ENCODE measurements at places on chromosomes 1 and 21. TPM values are rescaled to one million over a fixed set of nuclear protein-coding genes. Genes with fewer than 3 reads are reported as not detected.

DNA sequence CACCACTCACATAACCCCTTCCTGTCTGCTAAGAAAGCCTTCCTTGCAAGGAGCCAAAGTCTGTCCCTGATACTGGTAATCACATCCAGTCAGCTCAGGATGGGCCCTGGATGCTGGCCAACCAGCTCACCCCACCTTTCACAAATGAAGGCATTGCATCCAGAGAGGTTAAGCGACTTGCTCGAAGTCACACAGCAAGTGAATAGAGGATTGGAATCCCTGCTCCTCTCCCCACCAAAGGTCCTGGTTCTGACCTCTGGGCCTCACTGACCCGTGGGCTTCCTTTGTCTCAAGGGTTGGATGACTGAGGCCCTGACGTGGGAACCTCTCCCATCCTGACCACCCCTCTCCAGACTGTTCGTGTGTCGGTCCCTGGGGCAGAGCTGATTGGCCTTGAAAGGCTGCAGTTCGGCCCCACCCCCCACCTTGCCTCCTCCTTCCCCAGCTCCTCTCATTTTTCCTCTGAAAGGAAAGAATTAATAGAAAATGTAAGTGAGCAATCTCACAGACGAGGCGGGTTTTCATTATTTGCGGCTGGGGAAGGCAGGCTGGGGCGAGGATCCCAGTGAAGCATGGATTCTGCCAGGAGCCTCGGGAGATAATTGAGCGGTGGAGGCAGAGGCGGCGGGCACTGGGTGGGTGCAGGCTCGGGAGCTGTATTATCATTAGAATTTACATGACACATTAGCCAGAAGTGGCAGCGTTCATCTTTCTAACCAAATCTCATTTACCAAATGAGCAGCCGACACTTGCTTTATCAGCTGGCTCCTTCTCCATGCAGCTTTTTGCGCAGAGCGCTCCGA lies 101.5 kb upstream of the CSF3R start:
- no peak overlapping the region for H3K27ac ChIP-seq
- no peak overlapping the region for H3K4me3 ChIP-seq
- no peaks in the 10 kb centered on the region for H3K27me3 ChIP-seq
- no peaks in the 10 kb centered on the region for H3K4me1 ChIP-seq

Gene ARHGAP30
- total RNA-seq, result 16.4 TPM

Gene TTC39A
- total RNA-seq, result 4.0 TPM

Gene TP73
- total RNA-seq, result not detected

Gene LHX8
- not detected for total RNA-seq

DNA sequence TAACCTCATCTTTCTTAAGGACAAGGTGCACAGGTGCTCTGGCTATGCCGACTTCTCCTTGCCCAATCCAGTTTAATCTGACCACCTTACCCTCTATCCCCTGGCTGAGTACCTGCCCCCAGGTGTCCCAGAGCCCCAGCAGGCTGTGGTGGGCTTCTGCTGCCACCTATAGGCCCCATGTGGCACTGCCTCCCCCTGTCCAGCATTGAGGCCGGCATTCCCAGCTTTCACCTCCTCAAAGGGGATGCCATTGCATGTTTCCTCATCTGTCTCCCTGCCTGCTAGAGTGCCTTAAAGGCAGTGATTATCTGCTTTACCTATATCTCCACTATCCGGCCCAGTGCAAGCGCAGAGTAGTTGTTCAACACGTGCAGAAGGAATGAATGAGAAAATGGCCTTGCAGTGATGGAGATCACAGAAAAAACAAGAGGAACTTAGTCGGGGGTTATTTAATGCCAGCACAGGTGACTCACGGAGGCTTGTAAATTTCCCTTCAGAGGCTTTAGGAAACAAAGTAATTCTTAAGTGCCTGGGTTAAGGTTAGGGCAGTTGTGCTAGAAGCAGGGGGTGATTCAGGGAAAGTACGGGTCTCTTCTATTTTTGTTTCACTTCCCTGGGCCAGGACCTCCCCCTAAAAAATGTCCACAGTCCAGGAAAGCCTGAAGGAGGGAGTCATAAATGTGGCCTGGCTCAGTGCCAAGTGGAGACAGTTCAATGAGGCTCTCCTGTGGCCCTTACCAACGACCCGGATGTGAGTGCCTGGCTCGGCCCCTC lies 131.8 kb upstream of the NGF start:
- no peaks in the 10 kb centered on the region for H3K36me3 ChIP-seq
- no peak for DNase-seq
- no peaks in the 10 kb centered on the region for H3K27me3 ChIP-seq
- H3K4me1 ChIP-seq, result no peaks in the 10 kb centered on the region
- no peak overlapping the region for H3K4me3 ChIP-seq

Gene TBX15
- 1.5 TPM for total RNA-seq

Gene KLHL12
- 18.5 TPM for total RNA-seq

DNA sequence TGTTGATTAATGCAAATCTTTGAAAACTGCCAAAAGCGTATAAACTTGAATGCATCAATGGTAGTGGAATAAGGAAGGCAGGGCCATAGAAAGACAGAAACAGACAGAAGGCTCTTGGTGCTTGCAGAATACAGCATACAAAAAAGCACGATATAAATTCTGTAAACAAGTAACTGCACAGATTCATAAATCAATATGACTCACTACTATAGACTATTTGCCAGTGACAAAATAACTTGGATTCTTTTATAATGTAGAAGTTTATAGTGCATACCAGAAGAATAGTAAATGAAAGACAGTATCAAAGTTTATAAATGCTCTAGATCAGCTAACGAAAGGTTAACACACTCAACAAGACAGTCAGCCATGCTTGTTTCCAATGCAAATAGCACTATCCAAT lies 349.6 kb downstream of the PTBP2 start:
- H3K27me3 ChIP-seq, result no peaks in the 10 kb centered on the region
- no peaks in the 10 kb centered on the region for H3K4me1 ChIP-seq
- no peak overlapping the region for H3K27ac ChIP-seq
- H3K36me3 ChIP-seq, result no peaks in the 10 kb centered on the region
- H3K4me3 ChIP-seq, result no peak overlapping the region

- H3K4me1 ChIP-seq, result no peaks in the 10 kb centered on the region
- H3K27ac ChIP-seq, result no peak overlapping the region
- no peaks in the 10 kb centered on the region for H3K27me3 ChIP-seq
- no peaks in the 10 kb centered on the region for H3K36me3 ChIP-seq
Observed at GRCh38 chr1:33133478-33134105, 48.3 kb downstream of the TRIM62 start.

GRCh38 chr1:8816831-8817411 lies 519 bp downstream of the RERE start:
- H3K4me3 ChIP-seq, result peak overlapping the region; percentile 97
- no peaks in the 10 kb centered on the region for H3K36me3 ChIP-seq
- H3K27ac ChIP-seq, result peak overlapping the region; percentile 91
- H3K27me3 ChIP-seq, result no peaks in the 10 kb centered on the region
- H3K4me1 ChIP-seq, result peaks cover 4% of the 10 kb centered on the region

- no peak for DNase-seq
- no peaks in the 10 kb centered on the region for H3K27me3 ChIP-seq
- H3K4me3 ChIP-seq, result no peak overlapping the region
- no peak overlapping the region for H3K27ac ChIP-seq
Observed at GRCh38 chr1:96641282-96641681, 80.3 kb upstream of the PTBP2 start.

- peaks cover 48% of the 10 kb centered on the region for H3K4me1 ChIP-seq
- DNase-seq, result no peak
- H3K27ac ChIP-seq, result peak overlapping the region; percentile 64
- no peaks in the 10 kb centered on the region for H3K27me3 ChIP-seq
Observed at GRCh38 chr21:26784974-26785373, 60.2 kb downstream of the ADAMTS1 start.

DNA sequence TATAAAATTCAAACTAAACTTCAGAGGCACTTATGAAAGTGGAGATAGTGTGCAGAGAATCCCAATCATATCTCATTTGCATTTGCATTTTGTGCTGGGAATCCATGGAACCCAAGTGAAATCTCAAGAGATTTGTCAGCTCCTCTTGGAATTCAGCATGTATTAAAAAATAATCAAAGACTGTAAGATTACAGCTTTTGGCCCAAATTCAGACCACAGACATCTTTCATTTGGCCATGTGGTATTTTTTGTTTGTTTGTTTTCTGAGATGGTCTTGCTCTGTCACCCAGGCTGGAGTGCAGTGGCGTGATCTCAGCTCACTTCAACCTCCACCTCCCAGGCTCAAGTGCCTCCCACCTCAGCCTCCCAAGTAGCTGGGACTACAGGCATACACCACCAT lies 3.8 kb upstream of the CACYBP start:
- H3K36me3 ChIP-seq, result no peaks in the 10 kb centered on the region
- no peaks in the 10 kb centered on the region for H3K27me3 ChIP-seq
- no peak for DNase-seq
- H3K4me3 ChIP-seq, result no peak overlapping the region
- H3K4me1 ChIP-seq, result peaks cover 4% of the 10 kb centered on the region
- no peak overlapping the region for H3K27ac ChIP-seq

Gene RNF223
- not detected for total RNA-seq

DNA sequence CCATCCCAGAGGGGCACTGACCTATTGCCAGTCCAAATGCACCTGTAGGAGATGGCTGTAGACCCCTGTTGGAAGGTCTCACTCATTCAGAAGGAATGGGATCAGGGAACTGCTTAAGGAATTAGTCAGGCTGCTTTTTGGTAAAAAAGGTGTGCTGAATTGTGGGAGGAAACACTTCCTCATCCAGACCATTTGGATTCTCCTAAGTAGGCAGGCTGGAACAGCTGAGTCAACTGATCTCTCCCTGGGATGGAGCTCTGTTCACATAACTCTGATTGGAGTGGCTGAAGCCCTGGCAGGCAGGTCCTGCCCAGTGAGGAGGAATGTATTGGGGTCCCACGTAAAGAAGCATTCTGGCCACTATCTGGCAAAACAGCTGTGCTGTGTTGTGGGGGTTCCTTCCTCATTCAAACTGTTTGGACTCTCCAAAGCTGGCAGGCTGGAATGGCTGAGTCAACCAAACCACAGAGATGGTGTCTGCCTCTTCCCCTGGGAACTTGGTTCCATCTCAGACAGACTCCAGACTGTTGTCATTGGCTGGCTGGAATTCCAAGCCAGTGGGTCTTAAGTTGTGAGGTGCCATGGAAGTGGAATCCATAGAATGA lies 70.7 kb upstream of the PDC start:
- H3K27me3 ChIP-seq, result no peaks in the 10 kb centered on the region
- no peak for DNase-seq
- H3K27ac ChIP-seq, result no peak overlapping the region

DNA sequence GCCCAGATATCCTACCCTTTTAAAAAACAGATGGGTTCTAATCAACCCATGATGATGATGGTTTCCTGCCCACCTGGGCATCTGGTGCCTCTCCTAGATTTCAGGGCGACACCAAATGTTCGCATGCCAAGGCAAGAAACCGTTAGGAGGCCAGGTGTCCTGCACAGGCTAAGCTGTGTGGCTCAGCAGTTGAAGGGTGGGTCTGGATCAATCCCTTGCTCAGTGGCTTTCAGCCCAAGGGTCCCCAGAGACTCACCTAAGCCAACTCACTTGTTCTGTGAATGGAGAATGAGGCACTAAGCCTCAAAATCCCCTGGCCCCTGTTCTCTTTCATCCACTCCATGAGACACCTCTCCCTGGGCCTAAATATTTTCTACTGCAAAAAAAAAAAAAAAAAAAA lies 169.1 kb upstream of the EDN2 start:
- DNase-seq, result no peak
- H3K27me3 ChIP-seq, result no peaks in the 10 kb centered on the region
- H3K4me3 ChIP-seq, result no peak overlapping the region
- H3K4me1 ChIP-seq, result no peaks in the 10 kb centered on the region
